ENCODE measurements at places on chromosomes 6 and 20.

DNA sequence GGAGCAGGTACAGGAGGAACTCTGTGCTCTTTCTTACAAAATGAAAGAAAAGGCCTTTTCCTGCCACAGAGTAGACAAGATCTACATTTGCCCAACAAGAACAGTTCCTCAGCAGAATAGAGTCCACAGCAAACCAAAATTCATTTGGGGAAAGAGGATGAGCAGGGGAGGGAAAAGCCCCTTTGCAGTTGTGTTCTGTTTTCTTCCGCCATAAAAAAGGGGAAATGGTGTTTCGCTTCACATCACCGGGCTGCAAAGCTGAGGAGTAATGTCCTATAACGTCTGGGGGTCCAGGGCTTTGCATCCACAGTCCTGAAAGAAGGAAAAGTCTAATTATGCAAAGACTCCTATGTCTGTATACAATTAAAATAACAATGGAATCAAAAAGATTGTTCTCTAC, at the start of gene GPR31:
Gene GPR31 (minus strand): TSS at position 118 of the 400 bp plus-strand sequence. CDS start 149 bp downstream, outside the sequence.
- no peak for DNase-seq

DNA sequence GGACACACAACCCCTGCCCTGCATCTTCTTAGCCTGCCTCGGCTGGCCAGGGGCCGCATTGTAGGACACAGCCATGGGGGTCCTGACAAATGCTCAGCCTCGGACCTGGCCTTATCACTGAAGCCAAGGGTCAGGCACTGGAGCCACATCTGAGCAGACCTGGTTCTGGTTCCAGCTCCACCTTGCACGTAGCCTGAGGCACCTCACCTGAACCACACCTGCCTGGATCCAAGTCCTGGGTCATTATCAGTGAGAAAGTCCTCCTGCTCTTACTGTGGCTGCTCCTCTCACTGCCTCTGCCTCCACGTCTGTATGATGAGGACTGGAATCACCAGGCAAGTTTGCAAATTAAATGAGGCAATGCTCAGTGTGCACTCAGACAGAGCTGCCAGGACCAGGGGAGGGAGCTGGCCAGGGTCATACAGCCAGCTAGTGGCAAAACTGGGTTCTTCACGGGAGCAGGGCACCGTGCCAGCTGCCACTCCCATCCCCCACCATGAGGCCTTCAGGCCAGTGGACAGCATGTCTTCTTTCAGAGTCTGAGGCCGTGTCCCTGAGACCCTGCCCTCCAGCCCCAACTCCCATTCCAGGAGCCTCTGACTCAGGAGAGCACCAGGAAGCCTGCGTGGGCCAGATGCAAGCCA, 40.2 kb downstream of the MRPL14 start:
- DNase-seq: no peak

DNA sequence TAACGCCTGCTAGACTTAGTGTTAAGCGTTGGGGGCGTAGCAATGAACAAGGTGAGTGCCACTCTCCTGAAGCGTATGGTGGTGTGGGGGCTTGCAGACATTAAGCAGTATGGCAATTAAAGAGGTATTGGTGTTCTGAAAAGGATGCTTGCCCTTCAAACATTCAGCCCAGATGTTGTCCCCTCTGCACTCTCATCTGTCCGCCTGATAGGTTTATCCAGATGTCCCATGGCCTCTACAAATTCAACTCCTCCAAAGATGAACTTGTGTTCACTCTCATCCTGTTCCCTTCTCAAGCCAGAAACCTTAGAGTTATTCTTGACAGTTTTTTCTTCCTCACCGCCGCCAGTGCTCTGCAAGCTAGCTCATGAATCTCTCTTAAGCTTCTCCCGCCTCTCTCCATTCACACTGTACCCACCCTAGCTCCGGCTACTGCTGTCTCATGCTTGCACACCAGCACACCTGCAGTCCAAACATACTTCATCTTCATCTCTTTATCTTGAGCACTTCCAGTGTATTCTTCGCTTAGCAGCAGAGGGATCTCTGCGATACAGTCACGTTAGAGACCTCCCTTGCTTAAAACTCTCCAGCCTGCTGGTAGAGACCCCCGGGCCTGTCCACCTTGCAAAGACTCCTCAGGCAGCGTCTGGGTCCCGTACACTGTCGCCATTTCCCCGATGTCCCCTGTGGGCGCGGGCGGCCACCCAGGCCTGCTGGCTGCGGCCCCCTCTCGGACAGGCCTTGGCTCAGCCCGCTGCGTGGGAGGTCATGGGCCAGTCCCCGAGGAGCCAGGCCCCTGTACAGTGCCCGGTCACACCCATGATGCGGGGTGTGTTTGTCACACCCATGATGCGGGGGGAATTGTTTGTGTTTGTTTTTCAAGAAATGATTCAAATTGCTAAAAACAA, 962 bp downstream of the DDX27 start:
- no peak for DNase-seq

DNA sequence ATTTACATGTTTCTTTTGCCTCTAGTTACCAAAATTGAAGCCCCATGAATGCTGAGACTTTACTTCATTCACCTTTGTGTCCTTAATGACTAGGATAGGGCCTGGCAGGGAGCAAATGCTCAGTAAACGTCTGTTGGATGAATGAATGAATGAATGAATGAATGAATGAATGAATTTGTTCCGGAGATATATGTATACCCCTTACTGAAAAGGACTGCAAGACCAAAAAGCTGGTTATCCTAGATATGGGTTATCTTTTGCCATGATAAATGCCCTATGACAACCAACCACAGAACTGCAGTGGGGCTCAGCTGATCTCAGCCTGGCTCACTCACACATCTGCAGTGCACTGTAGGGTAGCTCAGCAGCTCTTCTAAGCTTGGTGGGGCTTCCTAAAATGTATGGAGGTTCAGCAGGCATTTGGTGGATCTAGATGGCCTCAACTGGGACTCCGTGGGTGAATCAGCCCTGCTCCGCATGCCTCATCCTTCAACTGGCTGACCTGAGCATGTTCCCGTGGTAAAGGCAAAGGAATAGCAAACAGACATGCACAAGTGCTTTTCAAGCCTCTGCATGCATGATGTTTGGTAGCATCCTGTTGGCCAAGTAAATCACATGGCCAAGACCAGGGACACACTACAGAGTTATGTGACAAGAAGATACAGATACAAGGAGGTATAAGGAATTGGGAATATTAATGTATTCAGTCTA, 378.7 kb upstream of the SOX4 start:
- no peak for DNase-seq

- peak; percentile 4 for DNase-seq
Observed at GRCh38 chr6:10146715-10147451, 268.0 kb downstream of the TFAP2A start.

DNA sequence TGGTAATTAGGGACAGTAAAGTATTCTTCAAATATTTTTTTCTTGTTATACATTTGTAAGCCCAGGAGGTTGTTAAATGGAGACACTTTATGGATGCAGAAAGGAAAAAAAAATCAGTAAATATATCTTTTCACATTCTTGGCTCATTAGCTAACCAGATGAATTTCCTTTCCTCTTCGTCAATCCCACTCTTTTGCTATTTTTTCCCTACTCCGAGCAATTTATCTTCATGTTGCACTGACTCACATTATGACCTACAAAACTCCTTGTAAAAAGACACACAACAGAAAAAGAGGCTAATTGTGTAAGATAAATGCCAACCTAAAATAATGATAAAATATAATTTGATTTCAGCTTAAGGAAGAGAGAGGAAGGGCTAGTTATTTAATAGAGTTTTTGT, 472.9 kb upstream of the ZNF337 start:
- peak; percentile 14 for DNase-seq

GRCh38 chr20:24461848-24462247, 7.6 kb upstream of the SYNDIG1 start:
- no peak for DNase-seq
